SHP77 (cell line): ENCODE measurements at places on chromosomes 5 and 9.

- peak; percentile 74 for DNase-seq
These were observed 6.1 kb upstream of the ERMP1 start for GRCh38 chr9:5838884-5839571.

GRCh38 chr9:97109194-97109811 lies 70.4 kb upstream of the CTSV start:
- DNase-seq = peak; percentile 21

- no peak for DNase-seq
These were observed 140.6 kb upstream of the NR4A3 start for GRCh38 chr9:99681113-99681512.

- DNase-seq = no peak
These were observed 5.4 kb upstream of the FOXB2 start for GRCh38 chr9:77013932-77014596.
